Activated CD4-positive, alpha-beta T cell treated with anti-CD3 and anti-CD28 coated beads, Interleukin-2, amount 50 U/mL, for 1 hour (primary cell): ENCODE measurements at places on chromosomes 7 and 10.

DNA sequence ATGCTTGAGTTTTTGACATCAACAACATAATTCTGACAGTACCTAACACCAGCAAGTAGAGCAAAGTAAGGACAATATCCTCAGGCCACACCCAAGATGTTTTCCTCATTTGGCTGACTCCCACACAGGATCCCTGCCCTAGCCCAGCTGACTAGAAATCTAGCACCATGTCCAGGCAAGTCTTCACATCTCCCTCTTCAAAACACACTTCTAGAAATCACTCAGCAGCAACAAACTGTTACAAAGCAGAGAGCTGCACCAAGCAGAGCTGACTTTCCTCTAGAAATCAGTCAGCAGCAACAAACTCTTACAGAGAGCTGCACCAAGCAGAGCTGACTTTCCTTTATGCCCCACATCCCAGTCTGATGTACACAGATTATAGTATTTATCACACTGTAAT is 7.7 kb downstream of the TMEM168 start:
- DNase-seq, result no peak

DNA sequence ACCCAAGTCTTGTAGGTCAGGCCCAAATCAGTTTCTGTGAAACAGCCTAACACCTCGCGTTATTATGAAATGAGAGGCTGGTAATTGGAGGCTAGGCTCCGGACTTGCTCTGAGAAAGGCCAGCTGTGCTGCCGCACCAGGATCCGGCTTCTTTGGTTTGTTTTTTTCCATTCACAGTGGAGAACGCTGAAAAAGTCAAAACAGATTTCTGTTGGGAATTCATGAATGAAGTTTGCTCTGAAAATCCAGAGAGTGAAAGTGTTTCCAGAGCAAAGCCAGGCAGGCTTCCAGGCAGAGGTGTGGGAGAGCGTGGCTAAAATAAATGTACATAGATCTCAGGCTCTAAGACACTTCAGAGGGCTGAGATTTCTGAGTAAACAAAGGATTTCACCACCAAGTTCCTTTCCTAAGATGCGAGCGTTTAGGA is 240.1 kb downstream of the TRIL start:
- DNase-seq, result no peak

DNA sequence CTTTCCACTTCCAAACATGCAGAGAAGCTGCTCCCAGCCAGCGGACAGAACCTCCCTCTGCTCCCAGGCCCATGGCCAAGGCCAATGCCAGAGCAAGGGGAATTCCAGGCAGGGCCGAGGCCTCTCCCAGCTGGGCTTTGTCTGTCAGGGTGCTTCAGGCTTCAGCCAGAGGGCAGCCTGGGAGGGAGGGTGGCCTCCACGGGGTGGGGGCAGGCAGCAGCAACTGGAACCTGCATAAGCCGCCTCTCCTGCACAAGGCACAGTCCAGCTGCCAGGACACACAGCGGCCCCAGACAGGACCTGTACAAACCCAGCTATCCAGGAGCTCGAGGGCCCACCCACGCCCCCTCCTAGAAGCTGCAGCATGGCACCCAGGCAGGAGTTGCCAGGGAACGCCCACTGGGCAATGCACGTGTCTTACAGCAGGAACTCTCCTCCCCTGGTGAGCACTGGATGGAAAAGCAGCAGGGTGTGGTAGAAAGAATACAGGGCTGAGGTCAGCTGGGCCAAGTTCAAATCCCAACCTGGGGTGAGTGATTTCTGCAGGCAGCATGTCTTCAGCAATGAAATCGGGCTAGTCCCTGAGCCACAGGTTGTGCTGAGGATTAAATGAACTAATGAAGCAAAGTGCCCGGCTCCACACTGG is 7.6 kb downstream of the FAM53B start:
- no peak for DNase-seq

DNA sequence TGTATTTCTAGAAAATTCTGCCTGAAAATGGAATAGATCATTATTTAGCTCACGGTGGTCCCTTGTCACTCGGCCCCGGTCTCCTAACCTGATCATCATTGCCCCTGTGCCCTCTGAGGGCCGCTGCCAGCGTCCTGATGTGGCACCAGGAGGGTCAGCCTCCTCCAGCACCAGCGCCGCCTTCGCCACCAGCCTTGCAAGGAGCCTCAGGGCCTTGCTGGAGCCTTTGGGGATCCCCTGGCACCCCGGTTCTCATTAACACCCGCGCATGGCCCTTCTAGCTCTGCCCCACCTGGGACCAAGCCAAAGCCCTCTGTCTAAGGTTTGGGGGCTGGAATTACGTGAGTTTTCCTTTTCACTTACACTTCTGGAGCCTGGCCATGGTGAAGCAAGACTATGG is 282.5 kb upstream of the ADARB2 start:
- DNase-seq, result no peak

- DNase-seq, result no peak
These were observed 705.7 kb upstream of the CELF2 start for GRCh38 chr10:10311966-10312365.

- DNase-seq, result no peak
These were observed 113.8 kb downstream of the DLG5 start for GRCh38 chr10:77812741-77813140.

DNA sequence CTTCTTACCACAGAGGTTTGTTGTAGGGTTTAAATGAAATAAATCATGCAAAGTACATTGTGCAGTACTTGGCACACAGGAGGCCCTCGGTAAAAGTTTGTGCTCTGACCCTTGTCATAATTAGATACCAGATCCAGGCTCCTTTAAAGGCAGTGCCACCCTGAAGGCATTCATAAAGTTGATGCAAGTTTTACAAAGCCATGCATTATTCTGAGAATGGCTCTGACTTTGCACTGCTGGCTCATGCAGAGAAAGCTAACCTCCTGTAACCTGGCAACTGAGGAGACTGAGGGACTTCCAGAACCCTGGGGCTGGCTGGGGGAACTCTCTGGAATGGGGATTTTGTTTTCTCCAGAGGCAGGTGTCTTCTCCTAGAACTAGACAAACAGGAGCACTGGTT is 570.9 kb downstream of the CCSER2 start:
- no peak for DNase-seq

- no peak for DNase-seq
These were observed 82.2 kb upstream of the NRP1 start for GRCh38 chr10:33416691-33417090.

DNA sequence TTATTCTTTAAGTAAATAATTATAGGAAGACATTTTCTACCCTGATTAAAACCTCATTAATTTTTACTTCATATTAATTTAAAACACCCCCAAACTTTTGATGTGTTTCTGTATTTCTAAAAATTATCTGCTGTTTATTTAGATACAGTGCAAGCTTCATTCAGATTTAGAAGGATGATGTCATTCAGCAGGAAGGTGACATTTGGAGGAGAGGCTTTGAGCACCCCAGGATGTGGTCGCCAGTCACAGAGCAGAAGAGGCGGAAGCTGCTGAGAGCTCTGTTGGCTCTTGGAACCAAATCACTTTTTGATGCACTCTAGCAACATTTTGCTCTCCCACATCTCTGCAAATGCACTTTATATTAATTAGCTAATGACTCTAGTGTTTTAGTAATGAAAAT is 233.9 kb upstream of the CACNA2D1 start:
- peak; percentile 8 for DNase-seq

DNA sequence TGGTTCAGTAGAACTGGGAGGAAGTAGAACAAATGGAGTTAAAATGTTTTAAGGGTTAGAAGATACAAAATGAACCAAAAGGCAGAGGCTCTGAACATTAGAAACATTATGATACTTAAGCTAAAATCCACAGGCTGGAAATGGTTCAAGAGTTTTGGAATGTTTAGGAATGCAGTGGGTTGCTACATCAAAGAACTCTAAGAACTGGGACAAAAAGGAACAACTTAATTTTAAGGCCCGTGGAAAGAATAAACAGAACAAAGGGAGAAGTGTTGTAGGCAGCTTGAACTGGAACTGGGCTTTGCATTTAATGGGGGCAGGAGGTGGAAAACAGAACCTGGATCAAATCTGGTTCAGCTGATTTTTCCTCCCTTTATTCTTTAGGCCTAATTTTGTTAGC is 3.5 kb upstream of the C7orf25 start:
- no peak for DNase-seq

DNA sequence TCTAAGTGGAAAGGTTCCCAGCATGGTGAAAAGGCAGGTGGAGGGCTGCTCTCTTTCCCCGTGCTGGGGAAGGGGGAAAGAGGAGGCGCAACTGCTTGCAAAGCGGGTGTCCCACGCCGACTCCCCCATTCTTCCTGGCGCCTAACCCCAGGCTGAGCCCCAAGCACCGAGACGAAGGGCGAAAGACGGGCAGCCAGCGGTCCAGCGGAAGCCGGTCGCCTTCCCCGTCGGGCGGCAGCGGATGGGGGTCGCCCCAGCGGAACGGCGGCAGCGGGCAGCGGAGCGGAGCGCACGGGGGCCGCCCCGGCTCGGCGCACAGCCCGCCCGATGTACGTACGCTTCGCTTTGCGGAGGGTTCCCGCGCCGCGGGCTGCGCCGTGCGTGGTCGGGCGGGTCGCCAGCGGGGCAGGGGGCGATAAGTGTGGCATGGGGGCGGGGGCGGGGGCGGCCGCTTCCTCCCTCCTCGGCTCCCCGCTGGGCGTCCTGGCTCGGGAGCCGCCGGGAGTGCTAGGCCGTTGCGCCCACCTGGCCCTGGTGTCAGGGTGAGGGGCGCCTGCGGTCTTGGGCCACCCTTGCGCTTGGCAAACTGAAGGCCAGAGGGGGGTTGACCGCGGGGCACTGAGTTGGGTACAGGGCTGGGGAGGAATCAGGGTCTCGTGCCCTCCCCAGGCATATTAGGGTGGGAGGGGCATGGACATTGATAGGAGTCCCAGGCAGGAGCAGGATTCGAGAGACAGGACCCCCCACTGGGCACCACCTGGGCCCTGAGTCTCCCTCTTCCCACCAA is 35.2 kb upstream of the HSPB1 start:
- DNase-seq, result no peak
